Stimulated activated CD4-positive, alpha-beta T cell treated with anti-CD3 and anti-CD28 coated beads, TNF-alpha, amount 100 ng/mL, for 24 hours (primary cell): ENCODE measurements at places on chromosomes 11 and 22.

DNA sequence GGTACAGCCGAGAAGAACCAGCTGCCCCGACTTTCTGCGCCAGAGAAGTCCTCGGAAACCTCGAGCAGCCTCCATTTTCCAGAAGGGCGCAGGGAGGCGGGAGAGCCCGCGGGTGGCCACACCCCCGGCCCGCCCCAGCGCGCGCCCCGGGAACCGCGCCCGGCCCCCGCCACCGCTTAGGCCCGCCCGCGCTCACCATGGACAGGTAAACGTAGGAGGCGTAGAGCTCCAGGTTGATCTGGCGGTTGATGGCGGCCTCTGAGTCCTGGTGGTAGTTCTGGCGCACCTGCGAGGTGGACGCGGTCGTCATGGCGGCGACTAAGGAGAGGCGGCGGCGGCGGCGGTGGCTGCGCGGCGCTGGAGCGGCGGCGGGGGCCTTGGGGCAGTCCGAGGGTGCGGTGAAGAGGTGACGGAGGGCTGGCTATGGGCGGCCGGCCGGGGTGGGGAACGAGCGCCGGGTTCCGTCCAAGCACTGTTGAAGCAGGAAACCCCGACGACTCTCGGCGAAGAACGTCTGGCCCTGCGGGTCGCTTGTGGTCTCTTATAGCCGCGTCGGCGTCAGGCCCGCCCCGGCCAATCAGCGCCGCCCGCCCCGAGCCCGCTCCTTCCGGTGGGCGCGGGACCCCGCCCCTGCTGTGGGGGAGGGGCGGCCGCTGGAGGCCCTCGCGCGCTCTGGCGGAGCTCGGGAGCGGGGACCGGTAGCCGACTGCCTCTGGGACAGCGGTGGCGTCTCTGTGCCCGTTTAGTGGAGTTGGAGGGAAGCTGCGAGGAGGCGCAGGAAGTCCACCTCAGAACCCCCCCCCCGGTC, at the start of gene FTH1:
TSS of gene FTH1 (minus strand) at position 519 of the 808 bp plus-strand sequence. CDS start at position 310, 209 bp downstream.
- peak; percentile 76 for DNase-seq

- DNase-seq, result peak; percentile 36
Measured at GRCh38 chr22:33000342-33001280, 57.6 kb downstream of the SYN3 start.

- DNase-seq, result no peak
Measured at GRCh38 chr11:62707277-62707861, at the start of the genes BSCL2 and GNG3. TSS of gene BSCL2 (minus strand) at chr11:62707424. CDS start at chr11:62707195, 229 bp downstream. TSS of gene GNG3 (plus strand) at chr11:62707676. CDS start at chr11:62708296, 620 bp downstream.

DNA sequence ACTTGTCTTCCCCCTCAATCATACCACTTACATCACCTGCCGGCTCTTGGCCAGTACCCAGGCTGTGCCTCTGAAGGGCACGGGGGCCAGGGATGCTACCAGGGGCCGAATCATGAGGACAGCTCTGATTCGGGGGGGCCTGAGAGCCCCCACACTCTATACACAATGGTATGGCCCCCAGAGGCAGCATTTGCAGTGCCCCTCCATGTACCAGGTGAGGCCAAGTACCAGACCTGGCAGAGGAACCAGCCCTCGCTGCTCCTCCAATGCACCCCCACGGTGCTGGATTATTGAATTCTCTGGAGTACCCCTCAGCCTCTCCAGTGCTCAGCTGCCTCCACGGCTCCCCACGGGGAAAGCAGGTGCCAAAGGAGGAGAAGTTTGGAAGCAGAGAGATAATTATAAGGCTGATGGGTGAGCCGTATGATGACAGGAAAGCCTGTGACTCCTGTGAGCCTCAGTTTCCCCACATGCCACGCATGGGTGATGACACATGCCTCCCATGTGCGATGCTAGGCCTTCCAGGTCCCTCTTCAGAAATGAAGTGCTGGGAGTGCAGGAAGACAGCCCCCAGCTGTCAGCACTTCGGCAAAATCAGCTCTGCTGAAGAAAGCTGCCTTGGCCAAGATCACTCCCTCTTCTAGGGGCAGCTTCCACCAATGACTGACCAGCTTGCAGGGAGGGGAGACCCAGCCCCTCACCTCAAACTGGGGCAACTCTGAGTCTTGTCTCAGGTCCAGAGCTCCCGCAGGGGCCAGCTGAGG, 69.9 kb downstream of the THAP12 start:
- no peak for DNase-seq

DNA sequence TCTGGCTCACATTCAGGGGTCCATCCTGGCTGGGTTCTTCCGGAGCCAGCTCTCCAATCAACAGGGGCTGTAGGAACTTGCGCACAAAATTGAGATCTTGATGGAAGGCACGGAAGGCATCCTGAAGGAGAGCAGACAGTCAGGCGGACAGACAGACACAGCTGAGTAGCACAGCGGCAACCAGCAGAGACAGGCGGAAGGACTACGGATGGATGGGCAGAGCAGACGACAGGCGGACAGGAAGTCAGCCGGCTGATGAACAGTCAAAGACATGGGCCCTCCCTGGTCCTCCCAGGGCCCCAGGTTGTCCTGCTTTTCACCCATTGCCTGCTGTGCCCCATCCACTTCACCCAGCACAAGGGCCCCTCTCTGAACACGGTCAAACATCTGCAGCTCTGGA, 11.3 kb downstream of the FADS3 start:
- no peak for DNase-seq

GRCh38 chr22:23251445-23252093, 71.3 kb downstream of the BCR start:
- DNase-seq, result no peak

DNA sequence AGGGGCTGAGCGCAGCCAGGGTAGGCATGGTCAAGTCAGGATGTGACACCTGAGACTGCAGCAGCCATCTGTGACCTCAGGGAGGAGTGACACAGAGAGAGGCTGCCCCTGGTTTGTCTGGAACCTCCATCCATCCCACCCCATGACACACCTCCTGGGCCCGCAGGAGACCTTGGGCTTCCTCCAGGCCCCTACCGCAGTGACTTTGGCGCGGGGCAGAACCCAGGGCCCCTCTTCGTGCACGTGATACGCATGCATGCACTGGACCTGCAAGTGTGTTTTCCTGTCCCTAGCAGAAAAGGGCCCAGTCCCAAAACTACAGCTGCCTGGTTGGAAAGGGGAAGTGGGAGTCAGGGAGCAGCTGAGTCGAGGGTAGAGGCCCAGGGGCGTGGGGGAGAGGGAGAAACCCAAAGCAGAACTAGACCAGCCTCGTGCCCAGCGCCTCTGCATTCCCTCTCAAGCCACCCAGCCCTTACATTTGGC, 7.9 kb upstream of the CYTH4 start:
- no peak for DNase-seq

DNA sequence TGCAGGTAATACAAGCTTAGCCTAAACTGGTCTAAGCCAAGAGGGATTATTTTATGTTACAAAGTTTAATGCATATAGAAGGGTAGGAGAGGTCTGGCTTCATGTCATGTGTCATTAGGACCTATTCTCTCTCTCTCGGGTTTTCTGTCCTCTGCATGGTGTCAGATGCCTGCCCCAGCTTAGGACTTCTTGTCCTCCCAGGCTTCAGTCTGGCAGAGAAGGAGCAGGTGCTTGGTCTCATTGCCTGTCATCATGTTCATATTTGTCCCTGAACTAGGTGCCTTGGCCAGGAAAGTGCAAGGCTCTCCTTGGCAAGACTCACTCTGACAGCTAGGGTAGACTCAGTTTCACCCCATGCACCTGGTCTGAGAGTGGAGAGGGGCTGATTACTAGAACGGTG, 126.3 kb downstream of the ADAMTS15 start:
- no peak for DNase-seq

- DNase-seq, result no peak
Measured at GRCh38 chr11:59900366-59901126, 22.0 kb downstream of the OOSP3 start.

GRCh38 chr22:49151256-49152126, 676.2 kb downstream of the BRD1 start:
- no peak for DNase-seq

- DNase-seq, result no peak
Measured at GRCh38 chr11:98835335-98835734, 185.4 kb upstream of the CNTN5 start.

GRCh38 chr11:58919561-58919960, 19.7 kb upstream of the GLYATL1 start:
- no peak for DNase-seq
